Testis (tissue), 5 donors: ENCODE measurements at places on chromosomes 2 and 18.

DNA sequence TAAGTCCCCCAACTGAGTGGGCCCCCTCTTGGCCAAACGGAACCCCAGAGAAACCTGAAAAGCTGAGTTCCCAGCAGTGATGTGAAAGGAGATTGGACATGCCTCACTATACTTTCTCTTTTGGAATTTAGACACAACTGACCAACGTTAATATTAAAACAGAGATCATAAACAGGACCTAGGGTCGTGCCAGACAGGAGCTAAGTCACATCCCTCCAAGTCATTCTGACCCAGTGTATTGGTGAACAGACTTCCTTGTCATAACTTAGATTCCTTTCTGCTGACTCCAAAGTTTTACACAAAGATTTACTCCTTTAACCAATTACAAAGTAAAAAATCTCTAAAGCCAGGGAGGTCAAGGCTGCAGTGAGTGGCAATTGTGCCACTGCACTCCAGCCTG is 46.9 kb downstream of the UXS1 start:
- no peak for DNase-seq

GRCh38 chr18:67613731-67614130 is 97.2 kb upstream of the DSEL start:
- DNase-seq = no peak

- DNase-seq = no peak
Observed at GRCh38 chr2:224134003-224134734, 95.1 kb upstream of the SERPINE2 start.

- DNase-seq = no peak
Observed at GRCh38 chr2:209380293-209380692, 43.6 kb upstream of the MAP2 start.

- no peak for DNase-seq
Observed at GRCh38 chr2:108129636-108130035, 110.1 kb upstream of the SULT1C3 start.

GRCh38 chr2:225398372-225398771 is 1.1 kb upstream of the NYAP2 start:
- DNase-seq = no peak

- DNase-seq = no peak
Observed at GRCh38 chr2:175579646-175580045, 398.1 kb upstream of the ATP5MC3 start.

GRCh38 chr2:200847269-200847668 is 17.2 kb downstream of the CLK1 start:
- DNase-seq = no peak

DNA sequence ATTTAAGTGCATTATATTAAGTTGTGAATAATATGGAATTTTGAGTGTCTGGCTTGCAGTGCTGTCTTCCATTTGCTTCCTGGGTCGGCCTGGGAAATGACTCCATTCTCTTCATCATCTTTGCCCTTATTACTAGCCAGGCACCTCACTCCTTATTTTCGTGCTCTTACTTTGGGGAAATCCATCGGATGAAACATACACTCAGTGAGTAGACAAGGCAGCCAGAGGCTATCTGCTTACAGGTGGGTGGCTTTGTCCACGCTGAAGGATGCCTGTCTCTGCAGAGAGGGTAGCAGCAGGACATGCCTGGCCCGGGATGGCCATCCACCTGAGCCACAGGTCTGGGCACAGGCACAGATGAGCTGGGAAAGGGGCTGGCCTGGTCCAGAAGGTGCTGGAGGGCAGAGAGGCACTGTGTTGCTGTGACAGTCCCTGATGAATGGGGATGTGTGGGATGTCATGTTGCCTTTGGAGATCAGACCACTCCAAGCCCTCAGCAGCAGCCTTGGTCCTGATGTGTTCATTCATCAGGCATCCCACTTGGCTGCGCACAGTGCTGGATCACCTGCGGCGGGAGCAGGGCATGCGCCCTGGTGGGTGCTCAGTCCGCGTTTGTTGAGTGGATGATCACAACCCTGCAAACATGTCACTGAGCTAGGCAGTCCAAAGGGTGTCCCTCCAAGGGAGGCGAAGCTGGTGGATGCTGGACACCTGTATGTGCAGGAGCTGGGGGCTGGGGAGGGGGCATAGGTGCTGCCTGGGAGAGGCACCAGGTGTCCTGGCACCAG is 236.0 kb downstream of the LDLRAD4 start:
- no peak for DNase-seq

GRCh38 chr18:25798046-25798445 is 292.4 kb downstream of the SS18 start:
- no peak for DNase-seq

GRCh38 chr2:10432311-10433181 is 15.6 kb downstream of the ODC1 start:
- DNase-seq = no peak

- no peak for DNase-seq
Observed at GRCh38 chr2:164554487-164554886, 66.8 kb downstream of the GRB14 start.

- no peak for DNase-seq
Observed at GRCh38 chr2:26718949-26719686, 26.6 kb downstream of the KCNK3 start.

DNA sequence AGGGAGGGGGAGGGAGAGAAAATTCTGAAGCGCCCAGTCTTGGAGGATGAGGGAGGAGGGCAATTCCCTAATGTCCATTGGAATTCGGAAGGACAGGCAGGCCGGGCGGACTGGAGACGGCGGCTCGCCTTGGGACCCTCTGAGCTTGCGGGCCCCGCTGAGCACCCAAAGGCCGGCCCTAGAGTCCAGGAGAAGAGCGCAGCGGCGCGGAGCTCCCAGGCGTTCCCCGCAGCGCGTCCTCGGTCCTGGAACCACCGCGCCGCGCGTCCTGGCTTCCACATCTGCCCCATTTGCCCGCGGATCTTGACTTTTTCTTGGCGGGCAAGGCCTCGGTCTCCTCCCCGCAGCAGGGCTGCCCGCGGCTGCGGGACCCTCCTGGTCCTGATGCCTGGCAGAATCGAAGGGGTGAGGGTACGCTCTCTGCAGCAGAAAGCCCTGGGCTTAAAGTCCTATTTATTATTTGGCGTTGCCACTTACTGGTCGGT is 675 bp upstream of the MLPH start:
- no peak for DNase-seq

DNA sequence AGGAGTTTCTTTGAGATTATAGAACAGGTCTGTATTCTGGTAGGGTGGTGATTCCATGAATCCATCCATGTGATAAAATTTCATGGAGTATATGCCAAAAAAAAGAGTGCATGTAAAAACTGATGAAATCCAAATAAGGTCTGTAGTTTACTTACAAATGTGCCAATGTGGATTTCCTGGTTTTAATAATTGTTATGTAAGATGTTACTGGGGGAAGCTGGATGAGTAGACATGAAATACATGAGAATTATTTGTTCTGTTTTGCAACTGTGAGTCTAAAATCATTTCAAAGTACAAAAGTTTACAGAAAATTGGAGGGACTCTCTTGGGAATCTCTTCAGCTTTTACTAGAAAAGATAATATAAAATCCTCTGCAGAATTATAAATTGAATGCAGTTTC is 23.7 kb upstream of the TMEM214 start:
- DNase-seq = no peak

GRCh38 chr18:60693426-60693825 is 320.9 kb upstream of the MC4R start:
- DNase-seq = no peak

DNA sequence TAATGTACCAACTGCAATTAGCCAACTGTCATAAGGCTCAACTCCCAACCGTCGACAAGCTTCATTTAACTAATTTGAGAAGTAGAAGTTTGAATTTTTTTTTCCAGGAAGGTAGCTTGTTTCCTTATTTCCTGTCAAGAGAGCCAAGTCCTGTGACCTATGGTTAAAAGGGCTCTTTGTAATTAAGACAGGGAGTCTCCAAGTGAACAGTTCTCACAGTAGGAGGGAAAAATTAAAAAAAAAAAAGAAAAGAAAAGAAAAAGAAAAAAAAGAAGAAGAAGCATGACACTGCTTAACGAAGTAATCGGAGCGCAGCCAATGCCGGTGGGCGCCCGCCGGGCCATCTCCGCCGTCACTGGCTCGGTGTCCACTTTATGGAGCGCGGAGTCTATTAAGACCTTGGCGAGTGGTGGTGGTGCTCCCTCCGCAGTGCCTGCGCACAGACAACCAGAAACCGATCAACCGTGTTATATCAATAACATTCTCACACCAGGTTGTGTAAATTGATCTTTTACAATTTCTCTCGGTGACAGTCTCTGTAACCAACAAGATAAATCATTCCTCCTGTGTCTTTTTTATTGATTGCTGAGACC is 197.2 kb upstream of the POU3F3 start:
- DNase-seq = peak; percentile 22

DNA sequence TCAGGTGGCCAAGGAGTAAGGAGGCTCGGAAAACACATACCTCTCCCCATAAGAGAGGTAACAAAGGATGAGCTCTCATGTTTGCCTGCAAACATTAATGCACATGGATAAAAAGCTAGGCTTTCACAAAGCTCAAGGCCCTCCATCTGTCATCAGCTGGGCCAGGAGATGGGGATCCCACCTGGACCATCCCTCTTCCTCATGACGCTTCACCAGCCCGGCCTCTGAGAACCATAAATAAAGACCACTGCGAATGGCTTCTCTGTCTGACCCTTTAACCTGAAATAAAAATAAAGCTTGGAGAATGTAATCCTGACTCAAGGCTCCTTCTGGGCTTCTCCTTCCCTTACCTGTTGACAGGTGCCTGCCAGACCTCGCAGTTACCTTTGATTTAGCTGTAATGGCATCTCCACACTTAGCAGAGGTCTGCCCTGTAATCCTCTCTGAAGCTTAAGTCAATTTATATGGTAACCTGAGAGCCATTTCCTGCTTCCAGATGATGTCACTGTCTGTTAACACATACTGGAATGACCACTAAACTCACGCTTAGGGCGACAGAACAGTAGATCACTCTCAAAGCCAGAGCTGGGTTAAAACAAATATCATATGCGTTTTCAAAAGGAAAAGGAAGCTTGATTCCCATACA is 29.3 kb upstream of the FOXI3 start:
- DNase-seq = no peak

GRCh38 chr18:74248189-74248588 is 43.6 kb downstream of the CYB5A start:
- no peak for DNase-seq

- DNase-seq = no peak
Observed at GRCh38 chr2:124339709-124340108, 314.6 kb downstream of the CNTNAP5 start.

GRCh38 chr2:167424803-167425755 is 536.8 kb downstream of the XIRP2 start:
- no peak for DNase-seq

DNA sequence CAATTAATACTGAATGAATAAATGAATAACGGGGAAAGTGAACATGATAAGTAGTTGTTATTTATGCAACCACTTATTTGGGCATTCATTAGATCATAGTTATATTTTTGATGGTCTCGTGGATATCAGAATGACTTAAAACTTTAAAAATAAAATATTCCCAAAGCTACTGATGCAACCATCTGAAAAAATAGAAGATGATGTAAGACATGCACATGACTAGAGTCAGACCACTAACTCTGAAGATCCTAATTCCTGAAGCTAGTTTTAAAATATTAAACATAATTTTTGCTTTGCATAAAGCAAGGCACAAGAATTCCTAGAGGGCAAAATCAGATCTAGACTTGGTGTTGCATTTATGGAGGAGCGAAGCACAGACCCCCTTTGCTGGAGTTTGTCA is 616.1 kb downstream of the IRS1 start:
- DNase-seq = no peak

- DNase-seq = no peak
Observed at GRCh38 chr2:40243581-40244187, 208.2 kb downstream of the SLC8A1 start.

DNA sequence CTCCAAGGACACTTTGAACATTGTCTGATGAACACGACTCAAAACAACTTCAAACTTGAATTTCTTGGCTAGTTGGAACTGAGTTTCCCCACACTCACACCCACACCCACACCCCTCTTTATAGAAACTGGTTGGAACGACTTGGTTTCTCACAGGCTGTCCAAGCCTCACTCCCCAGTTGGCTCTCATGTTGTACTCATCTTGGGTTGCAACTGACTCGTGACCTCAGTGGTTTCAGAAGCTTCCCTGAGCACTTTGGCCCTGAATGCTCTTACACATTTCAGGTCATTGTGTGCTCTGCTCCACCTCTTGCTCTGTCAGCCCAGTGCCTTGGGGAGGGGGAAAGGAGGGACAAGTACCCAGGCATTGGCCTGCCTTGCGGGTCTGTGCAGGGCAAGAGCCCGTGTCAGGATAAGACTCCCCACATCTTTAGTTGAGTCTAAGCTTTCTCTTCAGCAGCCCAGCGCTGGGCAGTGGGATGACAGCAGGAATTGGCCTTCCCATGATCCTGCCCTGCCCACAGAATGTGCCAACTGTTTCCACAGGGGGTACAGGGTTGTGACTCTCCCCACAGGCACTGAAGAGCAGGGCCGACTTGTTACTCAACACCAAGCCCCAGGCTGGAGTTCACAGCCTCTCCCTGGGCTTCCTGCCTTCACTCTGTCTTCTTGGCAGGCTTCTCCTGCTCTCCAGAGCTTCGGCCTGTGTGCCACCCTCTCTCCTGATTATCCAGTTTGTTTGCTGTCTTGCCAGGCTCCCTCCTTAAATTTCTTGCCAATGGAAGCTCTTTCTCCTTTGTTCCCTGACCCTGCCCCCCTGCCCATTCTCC is 104.6 kb downstream of the RTN4 start:
- DNase-seq = peak; percentile 71

DNA sequence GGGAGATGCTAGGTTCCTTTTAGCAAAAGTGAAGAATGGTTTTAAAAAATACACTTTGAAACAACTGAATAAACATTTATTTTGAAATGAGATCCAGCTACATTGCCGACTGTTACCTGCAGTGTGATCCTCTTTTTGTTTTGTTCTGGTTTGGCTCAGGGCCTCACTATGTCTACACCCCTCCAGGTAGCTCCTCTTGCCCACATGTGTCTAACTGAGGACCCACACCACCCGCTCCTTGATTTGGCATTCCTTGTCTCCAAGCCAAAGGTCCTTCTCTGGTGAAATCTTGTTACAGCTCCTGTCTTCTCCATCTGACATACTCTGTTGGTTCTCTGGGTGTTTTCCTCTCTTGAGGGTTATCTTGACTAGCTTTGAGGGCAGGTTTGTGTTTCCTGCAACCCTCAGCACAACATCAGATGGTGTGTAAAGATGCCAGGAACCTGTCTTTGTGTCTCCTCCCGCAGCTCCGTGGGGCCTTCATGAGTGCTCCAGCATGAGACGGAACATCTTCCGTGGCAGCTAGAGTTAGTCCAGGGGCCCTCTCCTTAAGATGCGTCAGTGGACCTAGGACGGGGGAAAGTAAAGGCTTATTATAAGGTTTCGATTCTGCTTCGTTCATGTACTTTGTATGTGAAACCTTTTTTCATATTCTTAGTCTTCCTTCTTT is 32.1 kb downstream of the MAP4K4 start:
- no peak for DNase-seq

GRCh38 chr2:203077451-203077850 is 62.8 kb downstream of the NBEAL1 start:
- DNase-seq = no peak

- no peak for DNase-seq
Observed at GRCh38 chr2:222783592-222783991, 77.2 kb upstream of the ACSL3 start.

- DNase-seq = no peak
Observed at GRCh38 chr18:51192026-51192425, 5.5 kb downstream of the MEX3C start.

- DNase-seq = no peak
Observed at GRCh38 chr18:58511306-58511705, 117.6 kb downstream of the ALPK2 start.

- no peak for DNase-seq
Observed at GRCh38 chr2:98020516-98020915, 24.8 kb upstream of the TMEM131 start.
